ENCODE measurements at places on chromosomes 1 and 21.

DNA sequence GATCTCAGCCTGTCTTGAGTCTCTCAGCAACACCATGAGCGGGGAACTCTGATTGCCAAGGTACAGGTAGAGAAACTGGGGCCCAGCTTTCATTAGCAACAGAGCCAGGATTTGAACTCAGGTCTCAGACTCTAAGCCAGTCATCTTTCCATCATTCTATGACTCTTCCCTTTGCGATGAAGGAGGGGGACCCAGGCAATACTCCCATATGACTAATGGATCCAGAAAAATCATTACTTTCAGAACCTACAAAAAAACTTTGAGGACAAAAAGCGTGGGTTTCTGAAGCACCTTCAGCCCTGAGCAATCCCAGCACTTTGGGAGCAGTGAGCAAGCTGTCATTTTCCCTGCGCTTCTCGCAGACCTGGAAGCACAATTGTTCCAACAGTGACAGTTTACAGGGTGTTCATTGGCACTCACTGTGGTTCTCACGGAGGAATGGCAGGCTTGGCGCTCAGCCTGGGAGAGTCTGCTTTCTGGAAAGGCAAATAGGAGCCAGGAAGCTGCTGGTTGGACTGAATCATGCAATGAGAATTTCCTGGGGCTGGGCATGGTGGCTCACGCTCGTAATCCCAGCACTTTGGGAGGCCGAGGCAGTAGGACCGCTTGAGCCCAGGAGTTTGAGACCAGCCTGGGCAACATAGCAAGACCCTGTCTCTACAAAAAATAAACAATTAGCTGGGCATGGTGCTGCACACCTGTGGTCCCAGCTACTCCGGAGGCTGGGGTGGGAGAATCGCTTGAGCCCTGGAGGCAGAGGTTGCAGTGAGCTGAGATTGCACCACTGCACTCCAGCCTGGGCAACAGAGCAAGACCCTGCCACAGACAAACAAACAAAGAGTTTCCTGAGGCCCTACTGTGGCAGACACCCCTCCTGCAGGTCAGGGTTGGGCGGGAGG, 40.1 kb downstream of the SLC2A7 start:
- DNase-seq = no peak

GRCh38 chr1:23469372-23469982, 14.5 kb downstream of the ASAP3 start:
- DNase-seq = no peak

DNA sequence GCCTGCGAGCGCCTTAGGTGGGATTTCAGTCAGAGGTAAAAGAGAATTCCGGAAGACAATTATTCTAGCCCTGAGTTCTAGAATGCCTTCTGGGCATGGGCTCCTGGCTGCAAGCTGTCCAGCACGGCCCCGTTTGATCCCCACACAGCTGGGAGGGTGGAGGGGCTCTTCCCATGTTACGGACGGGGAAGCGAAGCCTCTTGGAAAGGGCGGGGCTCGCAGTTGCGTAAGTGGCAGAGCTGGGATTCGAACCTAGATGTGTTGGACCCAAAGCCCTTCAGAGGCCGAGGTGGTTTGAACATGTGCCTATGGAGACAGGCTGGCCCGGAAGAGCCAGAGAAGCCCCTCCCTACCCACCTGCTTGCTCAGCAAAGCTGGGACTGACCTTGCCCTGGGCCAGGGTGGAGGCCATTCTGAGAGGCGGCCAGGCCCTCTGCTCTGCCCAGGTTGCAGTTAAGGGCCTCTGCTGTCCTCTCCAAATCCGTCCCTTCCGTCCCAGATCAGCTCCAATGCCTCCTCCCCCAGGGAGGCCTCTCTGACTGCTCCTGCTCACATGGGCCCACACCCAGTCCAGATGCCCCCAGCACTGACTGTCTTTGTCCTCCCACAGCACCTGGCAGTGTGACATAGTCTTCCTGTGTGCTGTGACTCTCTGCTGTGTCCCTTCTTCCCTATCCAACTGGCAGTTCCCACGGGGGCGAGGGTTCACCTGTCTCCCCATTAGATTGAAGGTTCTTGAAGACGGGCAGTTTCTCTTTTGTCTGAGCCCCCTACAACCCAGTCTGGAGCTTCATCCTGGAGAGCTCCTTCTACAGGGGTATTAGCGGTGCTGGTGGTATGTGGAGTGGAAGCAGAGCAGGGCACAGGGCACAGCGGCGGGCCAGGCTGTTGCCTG, 1.2 kb upstream of the HSPB7 start:
- DNase-seq = no peak

DNA sequence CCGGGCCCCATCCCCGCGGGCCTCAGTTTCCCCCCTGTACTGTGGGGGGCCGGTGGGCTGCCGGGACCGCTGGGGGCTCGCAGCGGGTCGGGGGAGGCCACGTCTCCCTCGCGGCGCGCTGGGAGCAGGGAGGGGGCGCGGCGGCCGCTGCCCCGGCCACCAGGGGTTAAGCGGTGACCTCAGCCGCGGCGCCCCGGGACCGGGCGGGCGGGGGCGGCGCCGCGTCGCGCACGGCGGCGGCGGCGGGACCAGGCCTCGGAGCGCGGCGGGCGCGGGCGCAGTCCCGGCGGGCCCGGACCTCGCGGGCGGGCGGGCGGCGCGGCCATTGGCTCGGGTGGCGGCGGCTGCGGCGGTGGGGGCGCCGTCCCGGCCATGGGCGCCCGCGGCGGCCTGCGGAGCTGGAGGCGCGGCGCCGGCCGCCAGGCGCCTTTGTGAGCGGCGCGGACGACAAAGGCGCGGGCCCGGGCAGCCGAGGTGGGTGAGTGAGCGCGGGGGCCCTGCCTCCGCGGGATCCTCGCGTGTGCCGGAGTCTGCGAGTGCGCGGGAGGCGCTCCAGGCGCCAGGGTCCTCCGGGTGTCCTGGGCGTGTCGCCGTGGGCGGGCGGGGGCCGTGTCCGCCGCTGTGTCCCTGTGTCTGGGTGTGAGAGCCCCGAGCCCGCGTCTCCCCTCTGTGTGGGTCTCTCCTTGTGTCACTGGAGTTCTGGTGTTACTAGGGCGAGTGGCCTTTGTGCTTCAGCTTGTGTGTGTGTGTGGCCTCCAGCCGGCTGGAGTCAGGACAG, at the start of gene ARHGEF10L:
TSS of gene ARHGEF10L (plus strand) at position 222 of the 778 bp plus-strand sequence. CDS start 40,898 bp downstream, outside the sequence.
- DNase-seq = no peak

- no peak for DNase-seq
Observed at GRCh38 chr1:54401799-54402198, 4.4 kb downstream of the SSBP3 start.

- no peak for DNase-seq
Observed at GRCh38 chr1:221488550-221488949, 253.3 kb downstream of the DUSP10 start.

GRCh38 chr1:205495237-205495823, 9.1 kb upstream of the CDK18 start:
- no peak for DNase-seq

DNA sequence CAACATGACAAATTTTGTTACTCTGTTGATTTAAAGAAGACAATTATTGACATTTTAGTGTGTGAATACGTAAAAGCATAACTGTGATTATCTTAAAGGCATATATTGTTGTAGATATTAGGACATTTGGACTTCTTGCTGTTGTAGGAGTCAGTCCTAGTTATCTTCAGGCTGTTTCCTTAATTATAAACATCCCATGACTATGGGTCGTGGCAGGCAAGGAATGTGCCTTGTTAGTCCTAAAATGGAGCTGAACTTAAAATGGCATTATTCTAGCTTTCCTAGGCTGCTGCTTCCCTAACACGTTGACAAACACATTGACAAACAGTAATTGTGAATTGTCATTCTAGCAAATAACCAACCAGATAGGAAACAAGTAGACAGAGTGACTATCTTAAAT, 4.4 kb upstream of the MPZL1 start:
- no peak for DNase-seq

- DNase-seq = no peak
Observed at GRCh38 chr1:225253173-225253572, 174.7 kb downstream of the LBR start.

- peak; percentile 5 for DNase-seq
Observed at GRCh38 chr1:22420455-22421053, 31.1 kb upstream of the ZBTB40 start.

DNA sequence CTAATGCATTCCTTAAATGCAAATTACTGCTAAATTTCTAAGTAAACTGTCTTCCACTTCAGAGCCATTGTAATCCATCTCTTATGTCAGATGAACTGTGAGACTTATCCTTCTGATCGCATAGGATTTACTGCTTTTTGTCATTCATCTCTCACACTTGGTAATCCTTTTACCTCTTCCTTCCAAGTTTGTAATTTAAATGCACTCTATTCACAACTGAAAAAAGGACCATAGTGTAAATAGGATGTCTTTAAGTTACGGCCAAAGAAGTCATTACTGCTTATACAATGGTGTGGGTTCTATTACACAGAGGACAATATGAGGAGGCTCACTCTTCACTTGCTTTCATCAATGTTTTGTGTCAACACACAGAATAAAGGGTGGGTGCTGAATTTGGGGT, 393.3 kb downstream of the PTBP2 start:
- DNase-seq = no peak

GRCh38 chr1:227952374-227953021, 4.8 kb upstream of the WNT9A start:
- DNase-seq = no peak

DNA sequence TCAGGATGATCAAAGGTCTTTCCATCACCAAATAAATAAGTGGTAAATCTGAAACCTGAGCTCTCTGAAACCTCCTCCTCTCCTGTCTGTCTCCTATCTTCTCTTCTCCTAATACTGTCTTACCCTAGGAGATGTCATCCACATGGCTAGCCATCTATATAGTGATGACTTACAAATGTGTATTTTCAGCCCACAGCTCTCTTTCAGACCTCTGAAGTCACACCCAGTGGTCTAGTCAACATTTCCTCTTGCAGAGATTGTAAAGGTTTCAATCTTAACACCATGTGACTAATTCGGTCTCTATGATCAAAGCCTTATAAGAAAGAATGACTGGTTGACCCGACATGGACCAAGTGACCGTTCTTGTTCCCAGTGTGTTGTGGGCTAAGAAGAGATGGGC, 63.1 kb upstream of the DPT start:
- DNase-seq = no peak

- DNase-seq = no peak
Observed at GRCh38 chr1:96558635-96559034, 162.9 kb upstream of the PTBP2 start.

- DNase-seq = no peak
Observed at GRCh38 chr1:47469910-47470309, 32.1 kb downstream of the FOXD2 start.

DNA sequence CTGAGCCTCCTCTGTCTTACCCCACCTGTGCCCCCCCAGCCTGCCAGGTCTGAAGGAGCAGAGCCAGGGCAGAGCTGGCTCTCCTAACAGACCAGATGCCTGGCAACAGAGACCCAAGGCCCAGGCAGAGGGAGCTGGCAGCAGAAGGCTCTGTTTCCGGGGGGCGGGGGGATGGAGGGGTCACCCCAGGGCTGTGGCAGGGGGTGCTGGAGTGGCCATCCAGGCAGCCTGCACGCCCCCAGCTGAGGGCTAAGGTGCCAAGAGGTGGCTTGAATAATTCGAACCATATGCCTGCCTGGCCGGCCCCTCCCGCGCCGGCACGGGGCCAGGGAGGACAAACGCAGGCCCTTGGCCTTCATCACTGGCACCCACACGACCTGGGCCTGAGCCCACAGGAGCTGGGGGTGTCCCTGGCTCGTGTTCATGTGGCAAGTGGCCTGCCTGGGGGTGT, 16.0 kb upstream of the PLEKHG5 start:
- no peak for DNase-seq

- DNase-seq = no peak
Observed at GRCh38 chr1:170204121-170204520, 58.4 kb downstream of the NTMT2 start.

- no peak for DNase-seq
Observed at GRCh38 chr1:214934045-214934444, 148.5 kb upstream of the KCNK2 start.

GRCh38 chr1:32338637-32339145, 2.7 kb upstream of the MARCKSL1 start:
- DNase-seq = no peak

DNA sequence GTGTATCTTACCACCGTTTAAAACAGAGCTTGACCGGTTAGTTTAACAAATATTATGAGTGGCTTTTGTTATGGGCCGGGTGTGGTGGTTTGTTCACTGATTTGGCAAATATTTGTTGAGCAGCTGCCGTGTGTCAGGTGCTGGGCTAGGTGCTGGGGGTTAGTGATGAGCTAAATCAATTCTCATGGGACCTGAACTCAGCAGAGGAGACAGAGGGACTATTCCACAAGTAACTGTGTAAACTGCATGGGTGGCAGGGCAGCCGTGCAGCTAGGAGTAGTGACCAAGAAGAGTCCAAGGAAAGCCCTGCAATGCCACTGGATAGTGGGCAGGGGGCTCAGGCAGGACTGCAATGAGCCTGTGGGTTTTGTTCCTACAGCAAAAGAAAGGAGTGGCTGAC, 11.2 kb upstream of the C2CD2 start:
- DNase-seq = no peak

DNA sequence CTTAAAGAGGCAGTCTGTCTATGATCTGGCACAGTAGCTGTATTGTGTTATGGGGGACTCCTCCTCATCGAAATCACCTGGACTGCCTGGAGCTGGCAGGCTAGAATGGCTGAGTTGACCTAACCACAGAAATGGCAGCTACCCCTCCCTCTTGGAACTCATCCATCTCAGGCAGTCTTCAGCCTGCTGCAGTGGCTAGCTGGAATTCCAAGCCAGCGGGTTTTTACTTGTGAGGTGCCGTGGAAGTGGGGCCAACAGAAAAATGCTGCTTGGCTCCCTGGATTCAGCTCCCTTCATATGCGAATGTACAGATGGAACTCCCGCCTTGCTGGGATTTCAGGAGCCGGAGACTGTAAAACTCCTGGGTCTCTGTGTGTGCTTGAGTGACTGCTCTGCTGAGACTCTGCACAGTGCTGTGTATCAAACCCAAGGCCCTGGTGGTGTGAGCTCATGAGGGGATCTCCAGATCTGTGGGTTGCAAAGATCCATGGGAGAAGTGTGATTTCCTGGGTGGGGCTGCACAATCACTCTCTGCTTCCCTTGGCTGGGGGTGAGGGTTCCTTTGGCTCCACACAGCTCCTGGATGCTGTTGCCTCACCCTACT, 316.9 kb downstream of the CTH start:
- DNase-seq = no peak

- DNase-seq = no peak
Observed at GRCh38 chr21:17930093-17930492, 110.9 kb upstream of the C21orf91 start.
